NCI-H1436 (cell line): ENCODE measurements at places on chromosomes 7 and 10.

DNA sequence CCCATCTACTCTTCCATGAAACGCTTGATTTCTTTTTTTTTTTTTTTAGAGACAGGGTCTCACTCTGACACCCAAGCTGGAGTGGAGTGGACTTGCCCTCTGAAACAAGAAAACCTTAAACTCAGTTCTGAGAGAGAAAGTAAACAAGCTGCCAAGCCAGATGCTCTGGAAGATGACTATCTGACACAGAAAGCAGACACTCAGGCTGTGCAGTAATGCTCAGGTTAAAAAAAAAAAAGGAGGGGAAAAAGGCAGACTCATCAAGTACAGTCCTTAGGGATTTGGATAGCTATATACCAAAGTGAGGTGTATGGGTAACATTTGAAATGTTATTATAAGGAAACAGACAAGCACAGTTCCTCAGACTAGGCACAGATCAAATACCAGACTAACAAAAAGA is 80.5 kb downstream of the IDE start:
- no peak for DNase-seq

- DNase-seq, result no peak
Observed at GRCh38 chr7:142440906-142441411, 183.1 kb upstream of the PRSS58 start.

DNA sequence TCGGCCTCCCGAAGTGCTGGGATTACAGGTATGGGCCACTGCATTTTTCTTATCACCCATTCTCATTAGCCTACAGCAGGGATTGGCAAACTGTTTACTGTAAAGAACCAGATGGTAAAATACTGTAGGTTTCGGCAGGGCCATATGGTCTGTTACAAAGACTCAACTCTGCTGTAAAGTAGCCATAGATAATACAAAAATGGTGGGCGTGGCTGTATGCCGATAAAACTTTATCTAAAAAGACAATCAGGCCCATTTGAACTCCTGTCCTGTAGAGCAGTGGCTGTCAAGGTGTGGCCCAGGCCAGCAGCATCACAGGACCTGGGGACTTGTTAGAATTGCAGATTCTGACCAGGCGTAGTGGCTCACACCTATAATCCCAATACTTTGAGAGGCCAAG is 134.3 kb downstream of the CUX1 start:
- no peak for DNase-seq

DNA sequence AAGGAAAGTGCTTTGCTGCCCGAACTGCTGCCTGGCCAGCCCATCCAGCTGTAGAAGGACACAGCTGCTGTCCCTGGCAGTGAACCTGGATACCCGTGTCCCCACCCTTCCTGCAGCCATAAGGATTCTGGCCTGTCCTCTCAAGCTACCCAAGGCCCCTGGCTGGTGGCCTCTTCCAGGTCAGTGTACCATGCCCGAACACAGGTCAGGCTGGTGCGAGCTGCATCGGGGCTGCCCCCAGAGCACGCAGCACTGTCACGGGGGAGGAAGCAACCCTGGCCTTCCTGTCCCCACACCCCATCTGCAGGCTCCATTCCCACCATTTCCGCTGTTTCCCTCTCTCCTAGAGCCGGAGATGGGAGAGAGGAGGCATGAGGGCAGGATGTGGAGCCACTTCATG is 30.5 kb upstream of the PWWP2B start:
- DNase-seq, result no peak

DNA sequence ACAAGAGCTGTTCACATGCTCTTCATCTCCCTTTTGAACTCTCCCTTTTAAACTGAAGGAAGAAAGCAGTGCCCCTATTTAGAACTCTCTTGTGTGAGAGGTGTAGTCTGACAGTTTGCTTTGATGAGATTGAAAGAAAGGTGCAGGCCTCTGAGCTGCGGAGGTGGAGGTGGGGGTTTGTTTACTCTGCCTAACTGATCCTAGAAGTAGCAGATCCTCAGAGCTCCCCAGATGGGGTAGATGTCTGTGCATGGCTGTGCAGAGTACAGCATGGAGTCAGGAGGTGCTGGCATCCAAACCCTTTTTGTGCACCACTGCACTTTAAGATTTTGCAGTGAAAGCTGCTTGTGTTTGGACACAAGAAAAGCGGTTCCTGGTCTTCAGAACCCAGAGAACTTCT is 58.3 kb downstream of the MINDY4 start:
- DNase-seq, result no peak

DNA sequence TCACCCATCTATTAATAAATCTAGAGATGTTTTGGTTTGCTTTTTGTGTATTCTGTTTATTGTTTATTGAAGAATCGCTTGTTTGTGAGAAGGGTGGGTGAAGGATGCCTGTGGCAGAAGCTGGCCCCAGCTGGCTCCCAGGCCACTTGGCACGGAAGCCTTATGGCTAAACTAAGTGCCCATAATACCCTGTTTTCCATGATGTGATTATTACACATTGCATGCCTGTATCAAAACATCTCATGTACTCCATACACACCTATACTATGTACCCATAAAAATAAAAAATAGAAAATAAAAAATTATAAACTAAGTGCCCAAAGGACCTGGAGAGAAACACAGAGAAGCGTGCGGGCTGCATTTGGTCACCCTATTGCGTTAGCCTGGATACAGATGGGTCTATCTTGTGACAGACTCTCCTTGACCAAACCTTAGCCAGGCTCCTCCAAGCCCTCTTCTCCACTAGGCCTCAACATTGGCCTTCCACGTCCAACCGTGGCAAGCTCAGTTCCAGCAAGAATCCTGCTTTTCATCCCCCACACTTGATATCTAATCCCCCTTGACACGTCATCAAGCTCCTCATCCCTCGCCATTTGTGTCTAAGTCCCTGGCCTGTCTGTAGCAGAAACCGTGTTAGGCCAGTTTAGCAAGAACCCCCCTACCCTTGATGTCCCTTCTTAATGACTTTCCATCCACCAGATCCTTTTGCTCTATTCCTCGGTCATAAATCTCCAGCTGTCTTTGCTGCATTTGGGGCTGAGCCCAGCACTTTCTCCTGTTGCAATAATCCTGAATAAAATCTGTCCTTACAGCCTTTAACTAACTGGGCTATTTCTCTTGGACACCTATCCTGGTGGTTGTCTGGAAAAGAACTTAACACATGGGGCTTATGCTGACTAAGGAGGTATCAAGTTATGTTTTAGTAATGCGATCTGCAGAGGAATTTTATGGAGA is 245.2 kb downstream of the TNS3 start:
- no peak for DNase-seq

DNA sequence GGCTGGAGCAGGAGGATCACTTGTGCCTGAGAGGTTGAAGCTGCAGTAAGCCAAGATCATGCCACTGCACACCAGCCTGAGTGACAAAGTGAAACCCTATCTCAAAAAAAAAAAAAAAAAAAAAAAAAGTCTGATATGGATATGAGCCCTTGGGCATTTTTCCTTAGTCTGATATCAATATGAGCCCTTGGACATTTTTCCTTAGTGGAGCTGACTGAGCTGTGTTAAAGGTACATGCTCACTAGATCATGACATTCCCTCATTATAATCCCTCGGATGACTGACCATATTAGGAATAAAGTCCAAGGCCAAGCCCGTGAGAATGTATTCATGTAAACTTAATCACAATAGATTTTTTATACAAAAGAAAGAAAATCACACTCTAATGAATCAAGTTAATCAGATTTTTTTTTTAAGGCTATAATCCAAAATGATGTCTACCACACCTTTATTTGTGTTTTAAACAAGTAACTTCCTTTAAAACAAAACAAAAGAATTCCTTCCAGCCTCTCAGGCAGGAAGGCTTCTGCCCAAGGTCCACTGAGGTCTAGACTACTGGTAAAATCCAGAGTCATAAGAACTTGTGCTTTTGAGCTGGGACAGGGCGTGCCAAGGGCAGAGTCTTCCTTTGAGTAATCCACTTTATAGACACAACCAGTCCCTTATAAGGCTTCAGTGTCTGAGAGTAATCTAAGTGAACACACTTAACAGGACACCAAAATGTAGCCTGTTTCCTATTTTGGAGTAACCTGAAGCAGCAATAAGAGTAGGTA is 5.5 kb downstream of the PPA1 start:
- DNase-seq, result no peak

DNA sequence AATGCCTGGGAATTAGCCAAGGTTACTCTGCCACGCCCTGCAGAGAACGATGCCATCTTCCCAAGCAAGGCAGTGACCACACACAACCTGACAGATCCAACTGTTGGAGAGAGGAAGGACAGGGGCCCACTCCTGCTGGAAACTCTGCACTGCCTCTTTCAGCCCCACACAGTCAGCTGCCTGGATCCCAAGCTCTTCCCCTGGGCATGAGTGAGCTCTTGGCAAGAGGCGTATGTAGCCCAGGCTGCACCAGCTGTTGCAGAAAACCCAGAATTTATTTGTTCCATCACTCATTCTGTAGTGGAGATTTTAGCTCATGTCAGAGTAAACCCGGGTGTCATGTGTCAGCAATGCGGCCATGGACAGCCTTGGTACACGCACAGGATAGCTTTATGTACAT is 135.1 kb upstream of the TRIM24 start:
- DNase-seq, result no peak

GRCh38 chr7:47393406-47393805 is 188.5 kb downstream of the TNS3 start:
- no peak for DNase-seq

DNA sequence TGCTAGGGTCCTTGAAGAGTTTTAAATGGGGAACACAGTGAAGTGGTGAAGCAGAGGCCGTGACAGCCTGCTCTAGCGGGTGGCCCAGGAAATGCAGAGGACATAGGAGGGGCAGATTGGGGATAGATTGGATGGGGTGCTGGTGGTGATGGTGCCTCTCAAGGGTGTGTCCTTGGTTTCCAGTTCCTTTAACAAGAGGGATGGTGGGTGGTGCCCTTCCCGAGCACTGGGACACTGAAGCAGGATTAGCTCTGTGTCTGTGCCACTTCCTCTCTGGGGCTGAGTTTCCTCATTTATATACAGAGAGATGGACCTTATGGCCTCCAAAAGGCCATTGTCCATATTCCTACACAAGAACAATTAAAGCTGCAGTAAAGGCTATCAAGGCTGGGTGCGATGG is 285.5 kb downstream of the TCF7L2 start:
- no peak for DNase-seq

DNA sequence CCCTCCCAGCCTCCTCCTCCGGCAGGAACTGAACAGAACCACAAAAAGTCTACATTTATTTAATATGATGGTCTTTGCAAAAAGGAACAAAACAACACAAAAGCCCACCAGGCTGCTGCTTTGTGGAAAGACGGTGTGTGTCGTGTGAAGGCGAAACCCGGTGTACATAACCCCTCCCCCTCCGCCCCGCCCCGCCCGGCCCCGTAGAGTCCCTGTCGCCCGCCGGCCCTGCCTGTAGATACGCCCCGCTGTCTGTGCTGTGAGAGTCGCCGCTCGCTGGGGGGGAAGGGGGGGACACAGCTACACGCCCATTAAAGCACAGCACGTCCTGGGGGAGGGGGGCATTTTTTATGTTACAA is 83.3 kb downstream of the PAX2 start:
- DNase-seq, result no peak

DNA sequence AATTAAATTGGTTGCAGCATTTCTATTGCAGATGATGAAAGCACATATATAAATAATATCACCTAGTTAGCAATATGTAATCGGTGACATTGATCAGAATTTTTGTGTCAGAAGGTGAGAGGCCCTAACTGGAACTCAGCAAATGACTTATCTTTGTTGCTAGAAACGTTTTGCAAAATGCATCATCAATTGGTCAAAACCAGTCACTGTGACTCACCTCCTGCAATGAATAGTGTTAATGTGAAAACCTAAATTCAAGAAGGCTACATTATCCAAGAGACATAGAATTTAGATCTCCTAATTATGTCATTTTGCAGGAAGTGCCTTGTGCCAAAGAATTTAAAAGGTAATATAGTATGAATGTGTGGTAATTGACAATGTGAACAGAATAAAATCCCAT is 9.8 kb upstream of the PNLIPRP3 start:
- no peak for DNase-seq

- DNase-seq, result no peak
Observed at GRCh38 chr7:74141705-74142104, 32.5 kb upstream of the EIF4H start.

- no peak for DNase-seq
Observed at GRCh38 chr10:102819054-102819453, 18.2 kb downstream of the CYP17A1 start.

- DNase-seq, result no peak
Observed at GRCh38 chr10:88620441-88620840, 33.9 kb downstream of the LIPJ start.

- no peak for DNase-seq
Observed at GRCh38 chr7:5218564-5219360, 28.7 kb downstream of the WIPI2 start.

DNA sequence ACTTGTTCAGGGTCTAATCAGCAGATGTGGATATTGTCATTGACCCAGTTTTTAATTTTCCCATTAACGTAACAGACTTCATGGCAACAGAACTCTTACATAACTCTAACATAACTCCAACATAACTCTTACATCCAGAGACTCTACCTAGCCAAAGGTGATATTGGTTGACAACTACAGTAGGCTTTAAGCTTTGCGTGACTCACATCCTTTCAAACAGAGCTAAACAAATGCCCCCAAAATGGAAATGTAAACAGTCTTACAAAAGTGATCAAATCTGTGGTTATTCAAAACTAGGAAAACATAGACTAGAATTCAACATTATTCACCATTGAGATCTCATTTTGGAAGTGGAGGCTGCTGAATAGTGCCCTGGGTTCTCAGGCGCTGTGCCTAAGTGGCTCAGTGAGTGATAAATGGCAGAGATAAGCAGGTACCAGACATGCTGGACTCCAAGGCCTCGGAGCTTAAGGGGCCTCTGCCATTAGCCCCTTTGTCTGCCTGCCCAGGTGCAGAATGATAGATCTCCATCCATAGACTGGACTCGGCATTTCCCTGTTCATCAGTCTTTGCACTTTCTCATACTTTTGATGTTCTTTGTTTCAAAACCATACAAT is 34.3 kb upstream of the BTBD16 start:
- peak; percentile 19 for DNase-seq

- no peak for DNase-seq
Observed at GRCh38 chr7:122719010-122719578, 16.4 kb upstream of the RNF148 start.

DNA sequence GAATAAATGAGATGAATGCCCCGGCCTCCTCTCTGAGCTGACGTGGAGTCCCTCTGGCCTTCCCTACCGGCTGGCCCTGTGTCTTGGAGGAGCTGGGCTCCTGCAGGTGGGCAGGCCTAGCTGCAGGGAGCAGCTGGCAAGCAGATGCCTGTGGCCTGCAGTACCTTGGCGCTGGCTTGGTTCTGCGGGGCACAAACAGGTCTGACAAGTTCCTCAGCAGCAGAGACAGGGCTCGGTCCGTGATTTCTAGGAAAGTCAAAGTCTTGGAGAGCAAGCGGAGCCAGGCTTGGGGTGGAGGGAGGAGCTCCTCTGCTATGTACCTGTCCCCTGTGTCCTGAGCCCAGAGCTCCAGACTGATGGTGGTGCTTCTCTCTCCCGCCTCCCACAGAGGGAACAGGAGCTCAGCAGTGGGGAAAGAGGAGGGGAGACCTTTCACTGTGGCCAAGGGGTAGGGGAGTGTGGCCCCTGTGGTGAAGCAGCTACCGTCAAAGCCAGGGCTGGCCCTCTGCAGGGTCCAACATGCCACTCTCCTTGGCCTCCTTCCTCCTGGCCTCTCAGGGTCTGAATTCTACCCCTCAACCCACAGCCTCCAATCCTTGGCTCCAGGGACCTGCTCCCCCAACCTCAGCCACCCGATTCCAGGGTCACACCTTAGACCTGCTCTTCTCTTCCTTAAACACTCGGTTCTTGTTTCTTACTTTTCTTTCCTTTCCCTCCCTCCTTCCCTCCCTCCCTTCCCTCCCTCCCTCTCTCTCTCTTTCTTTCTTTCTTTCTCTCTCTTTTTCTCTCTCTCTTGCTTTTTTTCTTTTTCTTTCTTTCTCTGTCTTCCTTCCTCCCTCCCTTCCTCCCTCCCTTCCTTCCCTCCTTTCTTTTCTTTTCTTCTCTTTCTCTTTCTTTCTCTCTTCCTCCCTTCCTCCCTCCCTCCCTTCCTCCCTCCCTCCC is 20.1 kb downstream of the MYL10 start:
- DNase-seq, result no peak
